Sciatic nerve (tissue), 2 donors: ENCODE measurements at places on chromosomes 7 and 10. TPM values are rescaled to one million over a fixed set of nuclear protein-coding genes. Genes with fewer than 3 reads are reported as not detected.

Gene DNAJC1
- total RNA-seq: 26.4 TPM

Gene NUDT13
- total RNA-seq: 2.2 TPM

Gene NFE2L3
- total RNA-seq: 3.8 TPM

Gene MEOX2
- 142 TPM for total RNA-seq

Gene ELAPOR2
- 18.3 TPM for total RNA-seq

Gene KAZALD1
- 4.7 TPM for total RNA-seq

Gene ZNF488
- 0.71 TPM for total RNA-seq

Gene ZNF487
- 14.3 TPM for total RNA-seq

Gene UNC5B
- 4.1 TPM for total RNA-seq

Gene PLAU
- total RNA-seq: 15.6 TPM

Gene HMX2
- not detected for total RNA-seq

Gene KCND2
- total RNA-seq: 0.40 TPM

Gene NME8
- total RNA-seq: 1.2 TPM

Gene UCN3
- not detected for total RNA-seq

Gene RNF32
- 3.2 TPM for total RNA-seq

Gene CDC14C
- 0.18 TPM for total RNA-seq

Gene CPA5
- total RNA-seq: not detected

Gene INSYN2A
- total RNA-seq: not detected

Gene SPRN
- total RNA-seq: 0.13 TPM

Gene FAM131B
- total RNA-seq: 2.6 TPM

Gene CELF2
- total RNA-seq: 94.9 TPM

Gene OR2A42
- 0.27 TPM for total RNA-seq

Gene WNT8B
- total RNA-seq: not detected

Gene HKDC1
- 12.0 TPM for total RNA-seq

Gene C10orf53
- not detected for total RNA-seq

Gene NPSR1
- not detected for total RNA-seq

Gene RSPH10B2
- total RNA-seq: 0.89 TPM

Gene CLCN1
- total RNA-seq: not detected

Gene PSD
- 1.9 TPM for total RNA-seq

Gene GIGYF1
- 58.8 TPM for total RNA-seq

Gene BEND7
- total RNA-seq: 28.6 TPM

Gene CALCR
- total RNA-seq: 0.62 TPM

Gene LLCFC1
- total RNA-seq: not detected

Gene LMBR1
- total RNA-seq: 69.7 TPM

Gene C10orf143
- total RNA-seq: 4.8 TPM

Gene FAM13C
- 25.0 TPM for total RNA-seq

Gene ZNF32
- 41.1 TPM for total RNA-seq

Gene NKX2-3
- not detected for total RNA-seq

Gene EPHA1
- 0.22 TPM for total RNA-seq

Gene CADPS2
- total RNA-seq: 11.0 TPM

Gene FIS1
- 231 TPM for total RNA-seq

Gene SP8
- not detected for total RNA-seq

Gene ARMH3
- total RNA-seq: 30.9 TPM

Gene PRSS1
- total RNA-seq: 4.7 TPM

Gene CUBN
- total RNA-seq: 27.6 TPM

Gene NFKB2
- total RNA-seq: 64.1 TPM

Gene MKI67
- 1.3 TPM for total RNA-seq

Gene NKX1-2
- not detected for total RNA-seq

Gene ABCC2
- 10.4 TPM for total RNA-seq

Gene SPDYE9
- total RNA-seq: not detected

Gene MYH16
- not detected for total RNA-seq

Gene WDR91
- 32.7 TPM for total RNA-seq

Gene NRG3
- 1.4 TPM for total RNA-seq

Gene CLDN15
- total RNA-seq: 17.4 TPM

Gene TAC1
- total RNA-seq: 5.9 TPM

Gene GNGT1
- total RNA-seq: not detected

Gene LRRTM3
- total RNA-seq: 0.31 TPM

Gene ALOX5
- 33.7 TPM for total RNA-seq

Gene AMPH
- 5.9 TPM for total RNA-seq
